ENCODE measurements at places on chromosomes 2 and 18.
A peak's percentile ranks its signal among the peaks of the same experiment; 100 is the strongest.

DNA sequence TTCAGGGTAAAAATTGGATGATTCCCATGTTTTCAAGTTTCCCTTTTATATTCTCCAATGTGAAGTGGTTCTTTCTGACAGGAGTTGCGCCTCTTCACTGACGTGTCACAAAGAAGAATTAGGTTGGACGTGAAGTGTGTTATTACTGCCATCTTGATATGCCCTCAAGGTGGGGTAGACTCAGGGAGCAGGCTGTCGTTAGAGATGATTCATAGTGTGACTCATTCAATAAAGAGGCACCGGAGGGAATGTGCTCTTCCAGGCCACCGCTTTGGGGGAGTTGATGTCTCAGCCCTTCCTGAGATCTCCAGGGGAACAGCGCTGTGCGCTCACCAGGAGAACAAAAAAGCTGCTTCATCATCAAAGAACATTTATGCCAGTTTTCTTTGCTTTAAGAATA lies 3.6 kb upstream of the DGKD start:
- peak; percentile 85 for DNase-seq

DNA sequence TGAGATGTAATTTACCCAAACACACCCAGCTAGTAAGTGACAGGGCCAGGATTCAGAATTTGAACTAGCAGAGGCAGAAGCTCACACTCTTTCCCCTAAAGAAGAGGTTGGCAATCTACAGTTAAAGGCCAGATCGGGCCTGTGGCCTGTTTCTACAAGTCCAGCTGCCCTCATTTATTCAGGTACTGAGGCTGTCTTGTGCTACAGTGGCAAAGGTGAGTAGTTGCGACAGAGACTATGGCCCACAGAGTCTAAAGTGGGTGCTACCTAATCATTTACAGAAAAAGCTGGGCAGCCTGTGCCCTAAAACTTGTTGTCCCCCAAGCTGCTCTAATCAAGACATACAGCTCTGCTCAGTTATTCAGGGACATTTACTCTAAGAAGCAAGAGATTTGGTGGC lies 86.8 kb downstream of the RTN4 start:
- DNase-seq = no peak

DNA sequence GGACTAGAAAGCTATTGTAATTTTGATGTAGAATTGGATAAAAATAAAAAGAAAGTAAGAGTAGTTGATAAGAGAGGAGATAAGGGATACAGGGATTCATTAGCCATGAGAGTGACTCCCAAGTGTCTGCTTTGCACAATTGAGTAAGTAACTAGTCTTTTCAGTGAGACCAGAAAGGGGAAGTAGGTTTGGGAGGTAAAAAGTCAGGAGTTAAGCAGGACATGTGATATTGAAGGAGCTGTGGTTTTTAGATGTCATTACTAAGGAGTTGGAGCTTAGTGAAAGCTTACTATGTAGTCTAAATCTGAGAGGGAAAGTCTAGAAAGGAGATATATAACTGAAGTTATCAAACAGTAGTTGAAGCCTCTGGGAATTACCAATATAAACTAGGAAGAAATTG lies 93.4 kb downstream of the SLC5A7 start:
- DNase-seq = no peak

DNA sequence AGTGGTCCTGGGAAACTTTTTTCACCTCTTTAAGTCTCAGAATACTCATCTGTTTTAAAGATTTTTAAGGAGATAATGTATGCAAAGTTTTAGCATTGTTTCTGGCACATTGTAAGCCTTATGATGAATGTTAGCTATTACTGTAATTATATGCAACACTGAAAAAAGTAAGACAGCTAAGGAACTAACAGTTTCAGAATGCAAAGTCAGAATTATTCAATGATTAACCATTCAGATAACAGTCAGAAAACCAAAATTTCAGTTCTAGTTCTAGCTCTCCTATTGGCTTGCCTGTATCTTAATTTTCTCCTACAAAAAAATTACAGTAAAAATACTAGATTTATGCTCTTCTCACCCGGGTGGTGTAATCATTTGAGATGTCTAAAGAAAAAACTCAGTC lies 101.1 kb downstream of the SLC4A10 start:
- DNase-seq = no peak

DNA sequence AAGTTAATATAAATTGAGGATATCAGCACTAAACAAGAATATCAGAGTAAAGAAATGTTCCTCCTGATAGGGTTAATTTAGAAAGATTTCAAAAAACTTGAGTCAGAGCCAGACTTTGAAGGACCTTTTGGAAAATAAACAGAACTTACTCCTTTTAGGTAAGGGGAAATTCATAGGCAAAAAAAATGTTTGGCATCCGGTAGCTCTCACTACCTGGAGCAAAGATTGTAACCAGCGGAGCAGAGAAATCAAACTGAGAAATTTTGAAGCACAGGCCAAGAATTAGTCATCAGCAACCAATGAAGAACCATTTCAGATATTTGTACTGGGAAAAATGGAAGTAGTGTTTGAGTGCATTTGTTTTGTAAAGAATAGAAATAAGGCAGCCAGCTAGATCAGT lies 113.0 kb downstream of the ICA1L start:
- no peak for DNase-seq
